ENCODE measurements at places on chromosomes 2 and 18.

DNA sequence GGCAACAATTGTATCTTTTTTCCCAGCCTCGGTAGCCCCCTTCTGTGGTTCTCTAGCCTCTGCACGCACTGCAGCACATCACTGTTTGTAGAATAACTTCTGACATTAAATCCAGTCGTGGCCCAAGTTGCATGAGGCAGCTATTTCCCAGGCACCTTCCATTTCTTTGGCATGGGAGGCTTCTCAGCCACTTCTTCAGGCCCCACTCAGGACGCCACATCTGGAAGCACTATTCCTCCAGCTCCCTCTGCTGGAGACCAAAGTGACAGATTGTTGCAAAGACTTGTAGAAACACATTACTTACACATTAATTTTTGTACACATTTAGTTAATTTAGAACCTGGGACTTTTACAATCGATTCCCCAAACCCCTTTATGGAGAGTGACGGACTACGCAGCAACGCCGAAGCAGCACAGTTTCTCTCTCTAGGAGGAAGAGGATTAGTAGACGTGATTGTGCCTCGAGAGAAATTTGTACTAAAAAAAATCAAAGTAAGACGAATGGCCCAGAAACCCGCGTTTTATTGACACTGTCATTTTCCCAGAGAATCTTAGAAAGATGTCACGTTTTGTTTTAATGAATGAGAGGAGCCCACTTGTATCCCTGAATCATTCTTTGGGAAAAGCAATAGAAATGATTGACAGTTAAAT is 57.8 kb upstream of the RGPD5 start:
- DNase-seq, result peak; percentile 36

GRCh38 chr18:10168477-10168876 is 254.7 kb downstream of the VAPA start:
- no peak for DNase-seq

DNA sequence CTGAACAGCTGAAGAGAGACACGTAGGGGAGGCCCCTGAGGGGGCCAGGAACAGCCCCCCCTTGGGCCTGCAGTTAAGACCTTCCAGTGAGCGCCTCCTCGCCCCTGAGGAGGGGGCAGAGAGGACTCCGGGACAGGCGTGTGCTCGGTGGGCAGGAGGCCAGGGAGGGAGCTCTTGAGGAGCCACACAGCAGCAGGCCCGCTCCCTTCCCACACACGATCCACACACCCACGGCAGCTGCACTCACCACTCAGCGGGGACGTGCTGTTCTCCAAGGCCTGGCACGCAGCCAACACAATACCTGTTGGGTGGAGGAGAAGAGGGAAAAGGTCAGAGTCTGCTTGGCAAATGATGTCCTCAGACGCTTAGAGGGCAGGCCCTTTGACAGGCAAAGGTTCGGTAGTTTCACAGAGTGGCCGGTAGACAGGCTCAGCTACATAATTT is 39.0 kb downstream of the TGFA start:
- DNase-seq, result peak; percentile 53

GRCh38 chr2:66070721-66071602 is 364.0 kb upstream of the MEIS1 start:
- no peak for DNase-seq

GRCh38 chr18:35464831-35465279 is 32.9 kb downstream of the INO80C start:
- DNase-seq, result no peak

DNA sequence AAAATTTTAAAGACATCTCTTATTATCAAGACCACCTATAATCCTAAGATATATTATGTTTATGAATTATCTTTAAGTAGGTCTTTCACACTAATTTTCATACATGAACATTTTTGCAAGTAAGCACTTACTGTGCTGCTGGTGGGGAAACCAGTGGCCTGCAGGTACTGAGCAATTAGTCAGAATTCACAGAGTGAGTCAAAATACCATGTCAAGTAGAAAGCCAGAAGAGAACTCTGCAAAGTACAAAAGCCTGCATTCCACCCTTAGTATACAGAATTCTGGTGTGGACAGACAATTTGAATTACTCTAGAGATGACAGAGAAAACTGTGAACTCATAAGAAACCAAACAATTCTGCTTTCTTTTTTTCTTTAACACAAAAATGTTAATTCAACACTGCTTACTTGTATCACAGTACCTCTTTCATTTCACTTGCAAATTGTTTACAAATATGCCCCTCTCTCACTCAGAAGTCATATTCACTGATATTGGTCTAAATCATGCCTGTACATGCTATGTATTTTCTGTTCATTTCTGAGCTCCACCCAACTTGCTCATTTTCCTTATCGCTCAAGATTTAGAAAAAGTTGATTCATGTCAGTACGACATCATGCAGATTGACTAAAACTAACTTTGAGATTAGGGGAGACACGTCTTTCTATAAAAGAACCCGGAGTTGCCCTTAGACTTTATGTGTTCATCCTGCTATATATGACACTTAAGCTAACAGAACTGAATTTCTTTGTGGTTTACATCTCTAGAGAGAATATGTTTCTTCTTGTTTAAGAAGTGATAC is 182.9 kb downstream of the IKZF2 start:
- no peak for DNase-seq

GRCh38 chr18:37393221-37393827 is 172.3 kb downstream of the CELF4 start:
- no peak for DNase-seq

- DNase-seq, result no peak
Observed at GRCh38 chr18:72342933-72343332, 201.2 kb downstream of the CBLN2 start.

DNA sequence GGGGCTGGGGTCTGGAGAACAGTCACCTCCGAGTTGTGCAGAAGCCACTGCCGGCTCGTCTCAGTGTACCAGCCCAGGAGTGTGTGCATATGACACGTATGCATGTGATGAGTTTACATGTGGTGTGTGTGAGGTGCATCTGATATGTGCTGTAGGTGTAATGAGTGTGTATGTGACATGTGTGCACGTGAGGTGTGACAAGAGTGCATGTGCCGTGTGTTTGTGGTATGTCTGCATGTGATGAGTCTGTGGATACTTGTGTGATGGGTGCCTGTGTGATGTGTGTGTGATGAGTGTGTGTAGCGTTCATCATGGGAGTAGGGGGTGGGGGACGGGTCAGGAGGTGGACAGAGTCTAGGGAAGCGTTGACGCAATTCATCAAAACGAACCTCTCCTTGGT is 12.8 kb downstream of the NTSR2 start:
- DNase-seq, result no peak

DNA sequence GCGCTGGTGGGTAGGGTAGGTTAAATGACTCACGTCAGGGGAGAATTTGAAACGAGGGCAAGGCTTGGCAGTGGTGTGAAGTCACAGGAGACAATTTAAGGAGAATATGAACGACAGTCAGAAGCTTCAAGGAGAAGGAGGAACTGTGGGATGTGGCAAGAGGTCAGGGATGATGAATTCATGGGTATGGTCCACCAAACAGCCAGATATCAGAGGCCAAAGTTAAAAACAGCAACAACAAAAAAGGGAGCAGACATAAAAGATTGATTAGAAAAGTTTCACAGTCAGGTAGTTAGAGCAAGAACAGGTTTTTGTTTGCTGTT is 1.4 kb upstream of the ZNF396 start:
- no peak for DNase-seq

GRCh38 chr2:69243652-69244051 is 143.4 kb downstream of the GFPT1 start:
- DNase-seq, result no peak

GRCh38 chr2:216594081-216594480 is 39.1 kb upstream of the IGFBP2 start:
- no peak for DNase-seq

GRCh38 chr2:16615687-16616615 is 49.7 kb downstream of the CYRIA start:
- DNase-seq, result no peak

GRCh38 chr2:184215745-184216144 is 382.6 kb upstream of the ZNF804A start:
- DNase-seq, result no peak

- no peak for DNase-seq
Observed at GRCh38 chr18:47680488-47680887, 250.0 kb downstream of the SMAD2 start.

DNA sequence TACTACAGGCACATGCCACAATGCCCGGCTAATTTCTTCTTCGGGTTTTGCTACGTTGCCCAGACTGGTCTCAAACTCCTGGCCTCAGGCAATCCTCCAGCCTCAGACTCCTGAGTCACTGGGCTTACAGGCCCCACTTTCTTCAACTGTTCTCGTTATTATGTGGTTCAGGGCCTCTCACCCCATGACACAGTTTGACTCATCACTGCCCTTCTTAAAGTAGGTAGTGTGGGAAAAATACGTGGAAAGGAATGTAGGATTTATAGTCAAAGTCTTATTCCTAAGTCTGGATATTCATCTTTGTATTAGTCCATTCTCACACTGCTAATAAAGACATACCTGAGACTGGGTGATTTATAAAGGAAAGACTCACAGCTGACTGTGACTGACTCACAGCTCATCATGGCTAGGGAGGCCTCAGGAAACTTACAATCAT is 19.4 kb downstream of the CENPA start:
- no peak for DNase-seq

DNA sequence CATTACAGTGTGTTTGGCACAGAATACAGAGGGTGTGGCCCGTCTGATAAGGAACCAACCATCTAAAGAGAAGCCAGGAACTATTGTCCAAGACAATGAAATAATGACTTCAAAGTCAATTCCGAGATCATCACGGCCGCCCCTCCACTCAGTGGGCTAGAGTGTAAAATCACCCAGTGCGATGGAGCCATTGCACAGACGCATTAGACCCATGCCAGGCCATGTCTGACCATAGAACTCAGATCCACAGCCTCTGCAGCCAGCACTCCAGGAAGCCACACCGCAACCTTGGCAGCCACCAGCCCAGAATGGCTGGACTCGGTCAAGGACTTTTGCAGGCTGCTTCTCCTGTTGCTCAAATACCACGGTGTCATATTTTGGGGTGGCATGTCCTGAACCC is 835.7 kb downstream of the DCDC2C start:
- DNase-seq, result no peak

- DNase-seq, result peak; percentile 64
Observed at GRCh38 chr2:207530160-207531031, 634 bp downstream of the CREB1 start.

DNA sequence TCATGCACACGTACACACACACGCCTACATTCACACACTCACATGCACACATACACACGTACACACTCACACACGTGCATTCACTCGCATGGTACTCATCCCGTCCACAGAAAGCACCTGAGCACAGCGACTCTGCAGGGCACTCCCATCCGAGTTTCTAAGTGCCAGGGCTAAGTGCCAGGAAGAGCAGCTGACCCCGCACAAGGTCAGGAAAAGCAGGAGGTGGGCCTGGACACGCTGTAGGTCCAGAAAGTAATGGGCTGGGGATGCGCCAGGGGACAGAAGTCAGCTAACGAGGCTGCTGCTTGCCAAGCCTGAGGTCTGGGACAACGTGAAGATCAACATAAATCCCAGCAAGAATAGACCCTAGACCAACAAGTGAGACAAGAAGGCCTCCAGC is 15.8 kb downstream of the ADI1 start:
- no peak for DNase-seq

GRCh38 chr2:118773826-118774225 is 73.6 kb downstream of the EN1 start:
- DNase-seq, result no peak

All from liver (tissue), 10 donors.